ENCODE measurements at places on chromosomes 7 and 10.
A peak's percentile ranks its signal among the peaks of the same experiment; 100 is the strongest.

DNA sequence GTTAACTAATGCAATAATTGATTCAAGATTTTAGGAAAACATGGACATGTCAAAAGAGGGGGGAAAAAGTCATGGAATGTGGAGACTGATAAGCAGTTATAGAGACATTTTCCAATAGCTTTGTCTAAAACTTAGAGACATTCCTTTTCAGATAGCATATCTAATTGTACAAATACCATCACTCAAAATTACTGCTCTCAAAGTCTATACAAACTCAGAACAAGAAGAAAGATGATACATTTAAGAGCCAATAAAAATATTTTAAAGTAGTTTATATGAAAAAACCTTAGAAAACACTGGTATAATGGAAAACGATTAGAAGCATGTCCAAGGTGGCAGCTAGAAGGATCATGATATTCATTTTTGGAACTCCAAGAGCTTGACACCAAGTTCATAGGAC, 146.5 kb downstream of the DOCK4 start:
- no peak for DNase-seq

DNA sequence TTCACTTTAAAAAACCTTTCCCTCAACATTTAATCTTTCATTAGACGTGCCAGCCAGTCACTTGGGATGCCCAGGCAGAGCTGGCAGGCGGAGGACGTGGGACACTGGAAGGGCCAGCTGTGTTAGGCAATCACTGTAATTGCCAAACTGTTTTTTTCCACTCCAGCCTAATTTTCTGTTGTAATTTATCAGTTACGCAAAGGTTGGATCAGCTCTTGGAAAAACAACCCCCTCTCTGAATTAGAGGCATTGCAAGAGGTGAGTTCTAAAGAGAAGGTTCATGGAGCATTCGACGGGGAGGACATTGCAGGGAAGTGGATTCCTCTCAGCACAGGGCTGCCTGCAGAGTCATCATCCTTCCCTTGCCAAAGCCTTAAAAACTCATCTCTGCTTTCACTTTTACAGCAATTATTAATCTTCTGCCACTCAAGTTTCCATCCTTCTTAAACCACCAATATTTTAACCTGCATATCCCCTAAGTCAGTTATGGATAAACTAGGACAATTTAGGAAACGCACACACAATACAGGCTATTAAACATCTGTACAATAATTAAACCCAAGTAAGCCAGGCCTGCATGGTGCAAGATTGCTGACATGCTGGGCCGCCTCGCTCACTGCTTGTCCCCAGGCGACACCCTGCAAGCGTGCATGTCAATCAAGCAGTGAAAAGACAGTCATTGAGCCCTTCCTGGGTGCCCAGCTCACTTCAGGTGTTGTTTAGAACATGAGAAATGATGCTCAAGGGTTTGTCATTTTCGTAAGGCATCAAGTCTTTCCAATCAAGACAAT, 272.3 kb upstream of the RNF32 start:
- no peak for DNase-seq

GRCh38 chr10:71971769-71972555, 7.8 kb downstream of the CHST3 start:
- no peak for DNase-seq

DNA sequence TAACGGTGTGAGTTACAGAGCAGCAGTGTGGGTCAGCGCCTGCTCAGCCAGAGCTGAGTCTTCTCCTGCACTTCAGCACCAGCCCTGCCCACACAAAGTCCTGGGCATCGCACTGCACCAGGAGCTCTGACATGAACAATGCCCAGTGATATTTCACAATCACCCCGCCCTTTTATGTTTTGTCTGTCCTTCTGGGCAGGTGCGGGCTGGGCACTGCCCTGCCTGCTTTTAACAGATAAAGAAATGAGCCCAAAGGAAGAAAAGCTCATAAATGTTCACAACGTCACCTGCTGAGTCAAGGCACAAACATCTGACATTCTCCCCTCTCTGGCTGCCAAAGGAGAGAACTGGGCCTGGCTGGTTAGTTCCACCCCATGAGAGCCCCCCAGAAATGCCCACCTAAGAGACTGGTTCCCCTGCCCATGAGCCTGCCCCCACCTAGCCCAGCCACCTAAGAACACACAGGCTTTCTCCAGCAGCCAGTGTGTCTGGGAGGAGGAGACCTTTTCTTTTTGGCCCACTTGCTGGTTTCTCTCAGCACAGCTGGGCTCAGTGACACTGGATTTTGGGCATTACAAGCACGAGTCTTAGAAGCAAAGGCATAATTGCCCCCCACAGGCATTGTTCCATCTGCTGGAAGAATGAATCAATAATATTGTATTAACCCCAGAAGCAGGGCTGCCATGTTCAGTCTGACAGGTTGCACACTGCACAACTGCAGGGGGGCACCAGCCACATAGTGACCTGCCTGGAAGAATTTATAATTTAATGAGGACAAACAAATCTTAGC, 22.3 kb downstream of the CALML3 start:
- DNase-seq, result peak; percentile 55

All from NCI-H2029 (cell line).